Fibroblast of skin of left biceps (primary cell): ENCODE measurements at places on chromosomes 2 and 18.

- no peak for DNase-seq
These were observed 148.7 kb downstream of the CLIP4 start for GRCh38 chr2:29263886-29264285.

DNA sequence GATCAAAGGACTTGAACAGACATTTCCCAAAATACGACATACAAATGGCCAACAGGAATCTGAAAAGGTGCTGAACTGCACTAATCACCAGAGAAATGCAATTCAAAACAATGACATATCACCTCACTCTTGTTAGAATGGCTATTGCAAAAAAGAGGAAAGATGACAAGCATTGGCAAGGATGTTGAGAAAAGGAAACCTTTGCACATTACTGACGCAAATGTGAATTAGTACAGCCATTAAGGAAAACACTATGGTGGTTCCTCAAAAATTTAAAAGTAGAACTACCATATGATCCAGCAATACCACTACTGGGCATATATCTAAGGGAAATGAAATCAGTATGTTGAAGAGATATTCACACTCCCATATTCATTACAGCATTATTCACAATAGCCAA is 57.7 kb upstream of the ASPRV1 start:
- no peak for DNase-seq

- DNase-seq, result no peak
These were observed 34.1 kb upstream of the GNAL start for GRCh38 chr18:11654736-11655605.

GRCh38 chr2:111209045-111209514 is 88.4 kb downstream of the BCL2L11 start:
- peak; percentile 23 for DNase-seq

- no peak for DNase-seq
These were observed 71.9 kb downstream of the SOX11 start for GRCh38 chr2:5764041-5764440.

- DNase-seq, result no peak
These were observed 340.3 kb downstream of the CELF4 start for GRCh38 chr18:37225279-37225678.

- DNase-seq, result peak; percentile 31
These were observed 1.7 kb downstream of the CFAP221 start for GRCh38 chr2:119545754-119546446.

DNA sequence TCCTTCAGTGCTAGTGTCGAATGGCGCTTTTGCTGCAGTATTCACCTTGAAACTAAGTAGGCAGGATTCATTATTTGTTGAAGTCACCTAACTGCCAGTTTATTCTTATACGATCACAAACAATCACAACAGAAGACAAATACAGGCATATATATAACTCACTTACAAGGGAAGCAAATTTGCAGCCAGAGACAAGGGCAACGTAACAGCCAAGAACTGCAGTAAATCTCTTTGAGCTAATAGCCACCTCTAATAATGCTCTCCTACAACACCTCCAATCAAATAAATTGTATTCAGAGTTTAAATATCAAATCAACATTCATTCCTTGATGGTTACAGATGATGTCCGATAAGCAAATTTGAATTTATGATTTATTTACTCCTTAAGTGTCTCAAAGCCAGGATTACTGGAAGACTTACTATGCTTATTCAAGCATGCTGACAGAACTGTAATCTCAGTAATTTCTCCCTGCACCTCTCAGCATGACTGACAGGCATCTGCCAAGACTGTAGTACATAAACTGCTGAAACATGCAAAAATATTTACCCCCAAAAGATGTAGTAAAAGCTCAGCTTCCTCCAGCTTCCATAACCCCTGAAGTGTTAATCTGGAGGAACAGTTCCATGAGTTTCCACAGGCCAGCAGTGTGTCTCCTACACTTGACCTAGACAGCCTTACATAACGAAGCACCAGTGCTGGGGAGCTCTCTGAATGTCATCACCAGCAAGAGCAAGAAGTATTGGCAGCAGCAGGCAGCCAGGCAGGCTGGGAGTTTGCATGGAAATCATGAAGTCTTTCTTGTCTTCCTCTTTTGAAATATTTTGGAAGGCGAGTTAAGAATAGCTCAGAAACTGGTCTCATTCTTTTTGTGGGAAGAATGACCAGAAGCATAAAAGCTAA is 20.9 kb upstream of the SCN1A start:
- DNase-seq, result no peak

- DNase-seq, result no peak
These were observed 103.9 kb upstream of the GLI2 start for GRCh38 chr2:120631724-120632123.

DNA sequence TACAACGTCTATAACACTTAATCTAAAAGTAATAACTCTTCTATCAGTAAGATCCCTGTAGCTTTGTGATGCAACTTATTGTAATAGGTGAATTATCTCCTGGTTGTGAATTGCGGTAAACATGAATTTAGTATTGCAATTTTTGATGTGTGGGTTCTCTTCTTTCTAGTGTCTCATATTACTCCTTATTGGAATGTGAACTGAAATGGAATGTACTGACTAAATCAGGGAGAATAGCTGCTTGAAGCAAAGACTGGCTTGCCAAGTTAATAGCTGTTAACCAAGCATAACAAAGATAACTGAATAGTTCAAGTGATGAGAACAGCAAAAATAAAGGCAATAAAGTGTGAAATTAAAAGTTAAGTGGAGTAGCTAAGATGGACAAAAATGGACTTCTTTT is 60.5 kb upstream of the TFPI start:
- DNase-seq, result peak; percentile 16

- DNase-seq, result no peak
These were observed 53.7 kb downstream of the MCFD2 start for GRCh38 chr2:46861916-46862315.

- no peak for DNase-seq
These were observed 145.3 kb upstream of the ZNF521 start for GRCh38 chr18:25497151-25497794.

DNA sequence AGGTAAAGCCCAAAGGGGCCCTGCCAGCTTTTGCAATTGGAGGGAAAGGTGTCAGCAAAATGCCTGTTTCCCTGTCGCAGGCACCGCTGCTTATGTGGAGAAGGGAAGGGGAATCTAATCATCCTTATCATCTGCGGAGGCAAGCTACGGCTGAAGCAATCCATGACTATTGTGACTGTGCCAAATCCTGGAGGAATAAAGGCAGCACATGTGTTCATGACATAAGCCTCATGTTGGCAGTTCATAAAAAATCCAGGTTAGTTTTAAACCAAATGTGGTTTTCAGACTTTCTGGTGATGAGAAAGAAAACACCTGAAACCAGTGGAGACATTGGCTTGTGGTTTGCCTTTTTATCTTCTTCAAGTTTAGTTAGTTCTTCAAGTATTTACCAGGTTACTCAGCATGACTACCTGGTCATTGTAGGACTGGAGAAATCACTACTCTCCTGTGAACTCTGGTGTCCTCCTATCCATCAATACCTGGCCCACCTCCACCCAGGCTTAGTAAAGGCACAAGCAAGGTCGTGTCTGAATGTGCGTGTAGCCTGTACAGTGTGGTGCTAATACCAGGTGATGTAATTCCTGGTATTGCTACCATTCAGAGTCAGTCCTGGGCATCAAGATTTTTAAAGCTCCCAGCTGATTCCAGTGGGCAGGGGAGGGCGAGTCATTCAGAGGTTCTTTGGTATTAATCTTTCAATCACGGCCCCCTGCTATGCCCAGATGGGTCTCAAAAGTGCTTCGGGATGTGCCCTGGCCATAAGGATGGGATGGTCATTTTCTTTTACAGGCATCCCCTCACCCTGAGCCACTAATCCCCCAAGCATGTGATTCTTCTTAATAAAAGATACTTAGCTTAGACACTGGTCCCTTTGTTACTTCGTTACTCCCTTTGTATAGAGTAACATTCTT is 96.8 kb downstream of the TGFA start:
- DNase-seq, result no peak

DNA sequence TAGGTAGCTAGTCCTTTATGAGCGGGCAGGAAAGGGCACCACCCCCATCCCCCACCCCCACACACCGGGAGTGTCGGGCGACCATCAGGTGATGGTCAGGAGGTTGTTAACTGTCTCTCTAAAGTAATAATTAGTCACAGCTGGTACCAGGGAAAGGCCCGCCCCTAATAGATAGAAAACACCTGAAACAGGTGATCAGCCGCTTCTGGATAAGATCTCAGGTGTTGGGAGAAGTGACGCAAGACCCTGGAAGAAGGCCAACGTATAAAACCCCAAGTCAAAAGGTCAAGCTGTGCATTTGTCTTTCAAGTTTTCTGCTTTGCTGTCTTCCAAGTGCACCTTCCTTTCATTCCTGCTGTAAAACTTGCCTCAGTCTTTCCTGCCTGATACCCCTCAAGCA is 59.6 kb upstream of the LINC00305 start:
- DNase-seq, result no peak

GRCh38 chr2:163953390-163953907 is 217.6 kb upstream of the FIGN start:
- no peak for DNase-seq

- no peak for DNase-seq
These were observed 8.4 kb upstream of the MAL start for GRCh38 chr2:95017071-95017501.

- DNase-seq, result no peak
These were observed 456.3 kb downstream of the TGIF1 start for GRCh38 chr18:3906116-3906750.

DNA sequence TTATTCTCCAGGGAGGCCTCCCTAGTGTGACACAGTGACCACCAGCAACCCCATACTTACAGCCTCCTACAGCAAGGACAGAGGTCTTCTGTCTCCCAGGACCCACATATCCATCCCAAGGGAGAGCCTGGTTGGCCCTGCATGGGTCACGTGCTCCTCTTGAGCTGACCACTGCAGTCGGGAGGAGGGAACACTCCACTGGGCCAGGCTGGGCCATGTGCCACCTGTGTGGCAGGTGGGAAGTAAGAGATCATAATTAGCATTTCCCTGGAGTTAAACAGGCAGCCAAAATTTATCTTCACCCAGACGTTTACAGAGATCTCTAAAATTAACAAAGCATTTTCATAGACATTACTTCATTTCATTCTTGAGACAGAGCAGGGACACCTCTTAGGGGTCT is 33.4 kb upstream of the MLPH start:
- DNase-seq, result no peak

DNA sequence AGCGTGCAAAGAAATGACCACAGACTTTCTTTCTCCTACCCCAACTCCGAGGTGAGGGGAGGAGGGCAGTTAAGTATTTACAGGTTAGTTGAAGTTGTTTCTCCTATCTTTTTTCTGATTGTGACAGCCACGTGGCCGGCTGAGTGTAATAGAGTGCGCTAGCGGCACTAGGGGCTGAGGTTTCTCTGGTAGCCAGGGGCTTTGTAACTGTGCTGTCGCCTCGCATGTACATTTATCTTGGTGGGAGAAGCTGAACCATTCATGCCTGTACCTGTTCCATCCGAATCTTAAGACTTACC is 214.1 kb upstream of the STON1 start:
- no peak for DNase-seq

- DNase-seq, result peak; percentile 29
These were observed 16.3 kb upstream of the RMND5A start for GRCh38 chr2:86703704-86704361.

DNA sequence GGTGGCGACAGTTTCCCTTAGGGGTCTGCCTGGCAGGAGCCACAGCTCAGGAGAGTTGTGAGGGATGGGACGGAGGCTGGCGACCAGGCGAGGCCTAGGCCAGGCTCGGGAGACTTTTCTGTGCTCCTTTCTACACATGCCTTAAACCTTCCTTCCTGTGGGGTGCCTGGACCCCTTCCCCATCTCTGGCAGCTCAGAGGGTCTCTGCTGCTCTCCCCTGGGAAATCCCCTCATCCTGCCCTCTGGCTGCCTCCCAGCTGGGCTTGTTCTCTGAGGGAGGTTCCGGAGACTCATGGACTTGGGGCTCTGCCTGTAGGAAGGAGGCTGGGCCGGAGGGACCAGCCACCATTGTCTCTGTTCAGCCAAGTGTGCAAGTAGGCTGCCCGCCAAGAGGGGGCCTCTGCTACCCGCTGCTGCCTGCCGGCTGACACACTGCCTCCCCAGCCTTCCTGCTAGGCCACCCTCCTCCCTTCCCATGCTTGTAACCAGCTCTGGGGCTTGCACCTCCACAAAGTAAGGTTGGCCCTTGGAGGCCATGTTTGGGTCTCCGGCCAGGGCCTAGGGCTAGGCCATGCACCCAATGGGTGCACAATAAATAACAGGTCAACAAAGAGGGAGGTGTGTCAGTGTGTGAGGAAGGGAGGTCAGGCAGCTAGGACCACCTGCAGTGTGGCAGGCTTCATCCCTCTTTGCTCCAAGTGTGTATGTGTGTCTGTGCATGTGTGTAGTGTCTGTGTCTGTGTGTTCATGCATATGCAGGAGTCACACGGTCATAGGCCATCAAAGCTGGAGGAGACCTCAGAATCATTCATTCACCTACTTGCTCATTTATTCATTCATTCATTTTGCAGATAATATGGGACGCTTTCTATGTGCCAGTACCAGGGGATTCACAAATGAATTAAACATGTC is 28.8 kb downstream of the PSD4 start:
- DNase-seq, result no peak

DNA sequence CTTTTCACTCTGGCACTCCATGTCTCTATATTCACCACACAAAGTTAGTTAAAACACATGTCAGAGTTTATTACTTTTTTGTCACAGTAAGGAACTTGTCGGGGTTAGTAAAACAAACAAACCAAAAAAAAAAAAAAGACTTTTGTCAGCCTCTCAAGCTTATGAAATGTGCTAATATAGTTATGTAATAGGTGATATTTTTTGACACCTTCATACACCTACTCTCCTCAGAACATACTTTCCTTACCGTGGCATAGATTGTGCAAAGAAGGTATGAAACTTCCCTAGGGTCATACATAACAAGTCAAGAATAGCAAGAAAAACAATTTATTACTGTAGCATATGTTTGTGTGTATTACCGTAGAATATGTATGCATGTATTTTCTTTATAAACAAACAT is 633.3 kb downstream of the CNTNAP5 start:
- no peak for DNase-seq

DNA sequence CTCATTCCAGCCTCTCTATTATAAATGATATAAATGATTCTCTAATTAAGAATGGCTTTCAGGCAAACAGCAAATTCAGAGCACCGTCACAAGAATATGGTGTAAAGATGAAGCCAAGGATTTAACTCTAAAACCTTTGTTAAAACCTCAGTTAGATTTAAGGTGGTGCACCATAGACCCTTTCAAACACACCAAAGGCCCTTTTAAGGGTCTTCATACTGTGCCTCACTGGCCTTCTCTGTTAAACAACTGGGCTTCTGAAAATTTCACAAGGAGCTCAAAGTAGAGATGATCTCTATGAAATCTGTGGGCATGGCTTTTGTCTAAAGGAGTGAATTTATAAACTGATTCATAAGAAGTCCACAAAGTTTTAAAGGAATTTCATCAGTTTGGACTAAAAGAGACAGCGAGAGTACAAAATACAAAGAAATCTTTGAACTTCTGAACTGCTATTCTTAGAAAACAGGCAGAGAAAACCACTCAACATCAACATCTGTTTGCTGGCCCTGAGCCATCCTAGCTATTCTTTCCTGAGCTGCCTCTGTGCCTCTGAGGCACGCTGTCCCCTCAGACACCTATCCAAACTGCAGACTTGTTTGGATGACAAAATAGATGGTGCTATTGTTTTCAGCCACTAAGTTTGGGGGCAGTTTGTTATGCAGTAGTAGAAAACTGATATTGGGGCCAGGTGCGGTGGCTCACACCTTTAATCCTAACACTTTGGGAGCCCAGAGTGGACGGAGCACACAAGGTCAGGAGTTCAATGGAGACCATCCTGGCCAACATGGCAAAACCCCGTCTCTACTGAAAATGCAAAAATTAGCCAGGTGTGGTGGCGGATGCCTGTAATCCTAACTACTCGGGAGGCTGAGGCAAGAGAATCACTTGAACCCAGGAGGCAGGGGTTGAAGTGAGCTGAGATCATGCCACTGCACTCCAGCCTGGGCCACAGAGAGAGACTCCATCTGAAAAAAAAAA is 72.9 kb upstream of the MYCN start:
- no peak for DNase-seq

- DNase-seq, result peak; percentile 93
These were observed 42.6 kb upstream of the RAPGEF4 start for GRCh38 chr2:172693037-172693436.
